ENCODE measurements at places on chromosomes 4 and X.

DNA sequence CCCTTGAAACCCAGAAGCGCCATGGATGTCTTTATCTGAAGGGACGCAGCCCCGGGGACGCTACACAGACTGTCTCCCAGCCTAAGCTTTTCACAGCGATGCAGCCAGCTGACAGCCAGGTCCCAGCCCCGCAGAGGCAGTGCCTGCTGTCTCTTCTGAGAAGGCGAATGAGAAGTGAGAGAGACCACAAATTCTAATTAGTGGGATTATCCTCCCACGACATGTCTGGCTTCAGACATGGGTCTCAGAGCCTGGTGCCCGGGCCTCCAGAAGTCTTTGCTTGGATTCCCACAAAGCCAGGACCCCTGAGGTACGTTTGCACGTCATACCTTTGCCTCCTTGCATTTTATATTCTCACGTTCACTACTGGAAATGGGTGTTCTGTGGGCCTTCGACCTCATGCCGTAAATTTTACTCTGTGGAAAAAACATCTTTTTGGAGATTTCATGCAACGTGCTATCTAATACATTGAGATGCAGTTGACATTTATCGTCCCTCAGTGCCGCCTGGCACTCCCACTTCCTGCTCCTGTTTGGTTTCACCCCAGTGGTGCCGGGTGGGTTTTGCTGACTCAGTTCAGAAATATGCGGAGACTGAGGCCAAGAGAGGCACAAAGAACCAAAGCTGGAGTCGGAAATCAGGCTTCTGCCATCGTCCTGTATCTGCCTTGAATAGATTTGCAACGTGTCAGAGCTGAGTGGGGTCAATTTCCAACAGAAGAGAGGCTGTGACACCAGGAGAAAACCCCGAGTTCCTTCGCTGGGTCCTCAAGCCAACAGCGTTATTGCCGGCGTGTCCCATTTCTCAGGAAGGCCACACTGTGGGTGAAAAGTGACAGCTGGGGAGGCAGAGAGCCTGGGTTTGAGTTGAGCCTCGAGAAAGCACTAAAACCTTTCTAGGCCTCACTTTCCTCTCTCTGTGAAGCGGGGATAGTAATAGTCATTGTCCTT, 114.4 kb downstream of the STK32B start:
- DNase-seq = no peak

DNA sequence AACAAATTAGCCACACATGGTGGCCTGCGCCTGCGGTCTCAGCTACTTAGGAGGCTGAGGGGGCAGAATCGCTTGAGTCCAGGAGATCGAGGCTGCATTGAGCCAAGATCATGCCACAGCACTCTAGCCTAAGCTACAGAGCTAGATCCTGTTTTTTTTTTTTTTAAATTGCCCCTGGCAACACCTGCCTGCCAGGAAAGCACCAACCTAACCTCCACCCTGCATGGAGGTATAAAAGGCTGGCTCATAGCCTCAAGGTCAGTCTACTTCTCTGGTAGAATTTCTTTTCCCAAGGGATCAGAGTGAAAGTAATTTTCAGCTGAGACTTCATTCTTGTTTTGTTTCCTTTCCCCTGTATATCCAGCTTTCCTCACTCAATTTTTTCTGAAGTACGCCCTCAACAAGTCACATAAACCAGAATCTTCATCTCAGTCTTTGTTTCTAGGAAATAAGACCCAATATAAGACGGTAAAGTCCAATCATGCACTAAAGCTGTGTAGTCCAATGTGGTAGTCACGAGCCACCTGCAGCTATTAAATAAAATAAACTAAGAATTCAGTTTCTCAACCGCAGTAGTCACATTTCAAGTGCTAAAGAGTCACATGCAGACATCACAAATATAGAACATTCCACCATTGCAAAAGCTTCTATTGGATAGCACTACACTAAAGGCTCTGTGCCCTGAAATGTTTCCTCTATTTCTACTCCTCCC, 113.3 kb downstream of the HPGD start:
- peak; percentile 64 for DNase-seq

DNA sequence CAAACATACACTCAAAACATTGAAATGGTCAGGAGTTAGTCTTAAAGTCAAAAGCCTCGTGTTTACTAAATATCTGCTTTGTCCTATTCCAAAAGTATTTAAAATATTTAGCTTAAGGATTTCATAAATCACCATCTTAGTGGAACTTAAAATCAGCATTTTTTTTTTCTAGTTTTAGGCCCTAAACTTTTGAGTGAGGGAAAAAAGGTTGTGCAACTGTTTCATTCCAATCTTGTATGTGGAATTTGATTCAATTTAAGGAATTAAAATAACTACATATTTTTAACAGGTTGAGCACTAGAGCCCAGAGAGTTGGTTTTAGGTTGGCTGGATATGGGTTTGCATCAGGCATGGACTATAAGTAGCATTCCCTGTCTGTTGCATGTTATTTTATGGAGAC, 35.7 kb upstream of the ANK2 start:
- DNase-seq = no peak

DNA sequence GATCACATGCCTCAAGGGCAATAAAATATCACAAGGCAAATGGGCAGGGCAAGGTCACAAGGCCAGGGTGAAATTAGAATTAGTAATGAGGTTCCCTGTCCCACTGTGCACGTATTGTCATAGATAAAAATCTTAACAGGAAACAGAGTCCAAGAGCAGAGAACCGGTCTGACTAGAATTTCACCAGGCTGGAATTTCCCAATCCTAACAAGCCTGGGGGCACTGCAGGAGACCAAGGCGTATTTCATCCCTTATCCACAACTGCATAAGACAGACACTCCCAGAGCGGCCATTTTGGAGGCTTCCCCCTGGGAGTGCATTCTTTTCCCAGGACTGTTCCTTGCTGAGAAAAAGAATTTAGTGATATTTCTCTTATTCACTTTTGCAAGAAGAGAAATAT, 25.9 kb upstream of the PRDM5 start:
- no peak for DNase-seq

GRCh38 chrX:131918839-131919238, 104.3 kb upstream of the STK26 start:
- DNase-seq = no peak

GRCh38 chr4:110073053-110073845, 125.2 kb downstream of the ELOVL6 start:
- DNase-seq = no peak

- DNase-seq = peak; percentile 48
Measured at GRCh38 chrX:10017872-10018271, 50.7 kb downstream of the CLDN34 start.

DNA sequence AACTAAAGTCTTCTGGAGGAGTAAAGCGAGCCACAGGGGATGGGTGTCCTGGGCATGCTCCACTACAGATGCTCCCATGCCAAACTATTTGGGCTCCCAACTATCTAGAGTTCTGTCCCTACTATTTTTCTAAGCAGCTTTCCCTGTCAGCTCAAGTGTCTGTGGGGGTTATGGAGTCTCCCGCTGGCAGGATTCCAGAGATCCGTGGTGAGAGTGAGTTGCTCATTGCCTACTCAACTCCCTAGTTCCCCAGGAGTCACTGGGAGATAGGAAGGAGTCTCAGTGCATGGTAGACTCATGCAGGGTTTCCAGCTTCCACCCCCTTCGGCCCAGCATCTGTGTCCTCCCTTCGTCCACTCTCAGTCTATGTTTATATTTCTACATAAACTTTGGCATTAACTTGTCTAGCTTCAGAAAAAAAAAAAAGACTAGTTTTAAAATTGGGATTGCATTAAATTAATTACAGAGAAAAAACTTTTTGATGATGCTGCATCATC, 55.1 kb upstream of the INPP4B start:
- DNase-seq = no peak

DNA sequence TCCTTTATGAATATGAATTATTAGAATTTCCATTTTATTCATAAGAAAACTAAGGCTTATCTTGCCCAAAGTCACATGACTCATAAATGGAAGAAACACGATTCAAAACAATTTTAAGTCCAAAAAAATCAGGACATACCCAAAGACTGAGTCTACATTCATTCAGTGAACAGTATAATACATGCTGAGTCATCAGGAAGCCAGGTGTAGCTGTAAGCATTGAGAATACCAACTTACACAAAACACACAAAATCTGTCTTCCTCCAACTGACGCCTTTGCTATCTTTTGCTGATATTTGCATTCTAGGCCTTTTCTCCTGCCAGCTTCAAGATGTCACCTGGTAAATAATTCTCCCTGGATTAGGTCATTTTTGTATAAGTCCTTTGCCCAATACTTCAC, 520.1 kb upstream of the GALNT7 start:
- no peak for DNase-seq

DNA sequence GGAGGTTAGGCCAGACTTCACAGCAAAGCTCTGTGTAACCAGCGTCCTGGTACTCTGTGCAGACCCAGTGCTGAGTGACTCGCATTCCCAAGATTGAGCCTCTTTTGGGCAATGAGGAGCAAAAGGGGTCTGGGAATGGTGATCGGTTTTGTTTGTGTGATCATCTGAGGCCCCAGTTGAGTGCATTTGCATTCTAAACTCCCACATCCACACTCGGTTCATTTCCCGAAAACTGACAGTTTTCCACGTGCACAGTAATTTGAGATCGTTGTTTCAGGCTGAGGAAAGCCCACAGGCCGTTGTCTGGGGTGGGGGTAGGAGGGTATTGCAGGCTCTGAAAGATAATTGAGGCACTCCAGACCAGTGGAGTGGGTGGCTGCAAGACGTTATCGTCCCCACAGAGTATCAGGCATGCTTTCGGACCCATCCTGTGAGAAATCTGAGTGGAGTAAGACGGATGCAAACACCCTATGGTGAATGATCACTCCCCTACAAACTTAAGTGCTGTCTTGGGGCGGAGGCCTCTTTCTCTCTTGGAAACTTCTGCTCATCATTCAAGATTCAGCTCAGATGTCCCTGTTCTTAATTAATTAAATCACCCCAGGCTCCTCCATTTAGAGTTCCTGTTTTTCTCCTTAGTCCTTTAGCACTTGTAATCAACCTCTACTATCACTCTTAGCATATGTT, 96.1 kb downstream of the AFF1 start:
- DNase-seq = no peak

- DNase-seq = no peak
Measured at GRCh38 chrX:23035493-23035892, 35.7 kb downstream of the DDX53 start.

DNA sequence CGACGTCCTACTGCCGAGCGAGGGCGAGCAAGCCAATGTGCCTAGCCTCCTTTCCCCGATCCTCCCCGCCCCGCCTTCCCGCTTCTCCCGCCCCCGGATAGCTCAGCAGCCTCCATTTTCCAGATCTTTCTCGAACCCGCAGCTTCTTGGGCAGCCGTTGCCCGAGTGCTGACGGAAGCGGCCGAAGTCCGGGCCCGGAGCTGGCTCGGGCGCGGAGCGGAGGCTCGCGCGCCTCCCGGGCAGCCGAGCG, 172 bp upstream of the HSPA4L start:
- no peak for DNase-seq

DNA sequence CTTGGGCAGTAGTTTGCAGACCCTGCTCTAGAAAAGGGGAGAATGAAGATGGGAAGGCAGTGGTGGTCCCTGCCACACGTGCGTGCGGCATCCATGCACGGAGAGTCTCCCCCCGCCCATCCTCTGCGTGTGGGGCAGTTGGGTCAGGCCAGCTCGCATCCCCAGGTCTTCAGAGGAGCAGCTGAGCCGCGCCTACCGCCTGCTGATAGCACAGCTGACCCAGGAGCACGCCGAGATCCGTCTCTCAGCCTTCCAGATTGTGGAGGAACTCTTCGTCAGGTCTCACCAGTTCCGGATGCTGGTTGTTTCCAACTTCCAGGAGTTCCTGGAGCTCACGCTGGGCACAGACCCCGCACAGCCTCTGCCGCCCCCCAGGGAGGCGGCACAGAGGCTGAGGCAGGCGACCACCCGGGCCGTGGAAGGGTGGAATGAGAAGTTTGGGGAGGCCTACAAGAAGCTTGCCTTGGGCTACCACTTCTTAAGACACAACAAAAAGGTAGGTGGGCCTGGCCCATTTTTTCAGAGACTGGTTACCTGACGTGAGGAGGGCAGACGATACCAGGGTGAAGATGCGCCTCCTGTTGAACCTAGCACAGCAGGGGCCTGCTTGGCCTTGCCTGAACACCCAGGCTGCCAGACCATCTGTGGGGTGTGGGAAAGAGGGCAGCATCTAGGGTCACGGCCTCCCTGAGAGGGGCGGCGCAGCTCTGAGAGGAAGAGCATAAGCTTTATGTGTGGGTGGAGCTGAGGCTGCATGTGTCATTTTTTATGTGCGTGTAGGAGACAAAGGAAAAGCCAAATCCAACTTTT, 2.6 kb downstream of the UVSSA start:
- DNase-seq = no peak

GRCh38 chrX:132227383-132228112, 8.3 kb upstream of the RAP2C start:
- no peak for DNase-seq

- DNase-seq = no peak
Measured at GRCh38 chr4:70583952-70584834, 7.9 kb upstream of the AMBN start.

- DNase-seq = no peak
Measured at GRCh38 chrX:46617906-46618305, 44.3 kb downstream of the CHST7 start.

DNA sequence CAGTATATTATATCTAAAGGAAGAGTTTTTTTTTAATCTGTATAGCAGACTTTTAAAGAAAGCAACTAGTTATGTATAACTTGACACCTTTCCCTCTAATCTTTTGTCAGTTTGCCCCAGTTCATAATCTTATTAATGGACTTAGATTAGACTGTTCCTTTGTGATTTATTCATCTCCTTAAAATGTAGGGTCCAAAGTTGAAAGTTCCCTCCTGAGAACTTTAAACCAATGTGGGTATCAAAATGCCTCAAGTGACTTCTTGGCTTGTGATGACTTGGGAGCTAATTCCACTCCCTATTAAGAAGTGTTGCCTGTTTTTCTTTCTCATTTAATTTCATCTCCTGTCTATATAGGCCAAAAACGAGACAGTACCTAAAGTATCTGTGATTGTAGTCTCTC, 6.3 kb upstream of the SDAD1 start:
- peak; percentile 41 for DNase-seq

DNA sequence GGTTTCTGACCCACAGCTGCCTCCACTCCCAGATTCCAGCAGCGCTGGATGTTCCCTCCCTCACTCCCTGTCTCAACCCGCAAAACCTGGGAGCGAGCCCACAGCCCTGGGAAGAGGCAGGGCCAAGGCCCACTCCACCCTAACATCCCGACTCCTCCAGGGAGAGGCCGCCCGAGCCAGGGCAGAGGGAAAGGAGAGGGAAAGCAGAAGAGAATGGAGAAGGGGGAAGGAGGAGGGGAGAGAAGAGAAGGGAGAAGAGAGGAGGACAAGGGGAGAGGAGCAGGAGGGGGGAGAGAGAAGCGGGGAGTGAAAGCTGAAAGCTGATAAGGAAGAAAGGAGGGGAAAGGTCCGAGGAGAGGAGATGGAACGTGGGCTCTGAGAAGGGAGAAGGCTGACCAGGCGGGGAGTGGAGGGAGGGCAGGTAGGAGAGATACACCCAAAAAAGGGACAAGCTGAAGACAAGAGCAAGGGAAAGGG, 120.2 kb upstream of the PJA1 start:
- DNase-seq = no peak

- peak; percentile 34 for DNase-seq
Measured at GRCh38 chr4:71050809-71051208, 57.4 kb downstream of the DCK start.

- DNase-seq = peak; percentile 5
Measured at GRCh38 chr4:101791182-101791558, 640 bp downstream of the BANK1 start.
